ENCODE measurements at places on chromosomes 1 and 21.

- no peak for DNase-seq
Measured at GRCh38 chr21:42349420-42350317, 1.1 kb downstream of the TFF2 start.

DNA sequence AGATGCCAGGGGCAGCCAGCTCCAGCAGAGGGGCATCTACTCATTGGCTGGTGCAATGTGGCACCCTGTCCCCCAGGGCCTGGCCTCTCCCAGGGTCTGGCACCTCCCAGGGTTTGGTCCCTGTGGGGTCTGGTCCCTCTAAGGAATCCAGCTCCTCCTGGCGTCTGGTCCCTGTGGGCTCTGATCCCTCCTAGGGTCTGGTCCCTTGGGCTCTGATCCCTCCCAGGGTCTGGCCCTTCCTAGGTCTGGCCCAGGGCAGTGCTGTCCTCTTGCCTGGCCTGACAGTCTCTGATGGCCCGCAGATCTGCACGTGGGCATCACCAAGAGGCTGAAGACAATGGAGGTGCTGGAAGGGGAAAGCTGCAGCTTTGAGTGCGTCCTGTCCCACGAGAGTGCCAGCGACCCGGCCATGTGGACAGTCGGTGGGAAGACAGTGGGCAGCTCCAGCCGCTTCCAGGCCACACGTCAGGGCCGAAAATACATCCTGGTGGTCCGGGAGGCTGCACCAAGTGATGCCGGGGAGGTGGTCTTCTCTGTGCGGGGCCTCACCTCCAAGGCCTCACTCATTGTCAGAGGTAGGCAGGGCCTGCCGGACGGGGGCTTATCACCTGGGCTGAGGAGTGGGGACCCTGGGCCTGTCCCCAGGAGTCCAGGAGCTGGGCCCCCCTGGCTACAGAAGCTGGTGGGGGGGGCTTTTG is 73.9 kb downstream of the OBSCN start:
- DNase-seq, result no peak

GRCh38 chr1:238953448-238954010 is 432.8 kb upstream of the CHRM3 start:
- no peak for DNase-seq

- no peak for DNase-seq
Measured at GRCh38 chr1:208637181-208637580, 393.0 kb upstream of the PLXNA2 start.

DNA sequence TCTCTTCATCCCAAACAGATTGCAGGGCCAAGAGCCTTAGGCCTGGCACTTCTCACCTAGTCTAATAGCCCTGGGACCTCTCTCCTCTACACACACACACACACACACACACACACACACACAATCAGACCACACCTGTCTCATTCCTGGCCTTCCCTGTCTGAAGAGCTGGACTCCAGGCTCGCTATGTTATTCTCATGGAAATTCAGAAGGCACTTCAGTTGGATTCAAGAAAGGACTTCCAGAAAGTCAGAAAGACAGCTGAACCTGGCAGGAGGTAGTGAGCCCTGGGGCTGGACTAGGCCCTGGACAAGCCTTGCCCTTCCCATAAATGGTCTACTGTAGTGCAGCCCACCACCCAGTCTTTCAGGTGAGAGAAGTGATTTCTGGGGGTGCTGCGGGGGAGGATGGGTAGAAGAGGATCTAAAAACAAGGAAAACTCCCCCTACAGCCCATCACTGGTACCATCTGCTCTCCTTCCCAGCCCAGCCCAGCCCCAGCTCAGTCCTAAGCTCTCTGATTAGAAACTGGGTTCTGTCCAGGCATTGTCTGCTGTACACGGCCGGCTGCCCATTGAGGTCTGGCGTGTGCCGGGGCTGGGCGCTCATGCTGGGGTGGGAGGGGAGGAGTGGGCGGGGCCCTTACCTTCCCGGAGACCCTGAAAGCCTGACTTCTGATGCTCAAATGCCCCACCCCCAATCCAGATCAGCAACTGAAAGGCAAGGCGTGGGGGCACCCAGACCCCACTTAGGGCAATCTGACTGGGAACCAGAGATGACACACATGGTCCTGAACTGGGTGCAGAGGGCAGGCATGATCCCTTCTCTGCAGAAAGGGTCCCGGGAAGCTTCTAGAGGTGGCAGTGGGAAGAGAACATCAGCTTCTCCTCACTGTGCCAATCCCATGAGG is 2.5 kb downstream of the KIF21B start:
- peak; percentile 36 for DNase-seq

Data from ACHN (cell line).